ENCODE measurements at places on chromosomes 5 and 9.
A peak's percentile ranks its signal among the peaks of the same experiment; 100 is the strongest.

DNA sequence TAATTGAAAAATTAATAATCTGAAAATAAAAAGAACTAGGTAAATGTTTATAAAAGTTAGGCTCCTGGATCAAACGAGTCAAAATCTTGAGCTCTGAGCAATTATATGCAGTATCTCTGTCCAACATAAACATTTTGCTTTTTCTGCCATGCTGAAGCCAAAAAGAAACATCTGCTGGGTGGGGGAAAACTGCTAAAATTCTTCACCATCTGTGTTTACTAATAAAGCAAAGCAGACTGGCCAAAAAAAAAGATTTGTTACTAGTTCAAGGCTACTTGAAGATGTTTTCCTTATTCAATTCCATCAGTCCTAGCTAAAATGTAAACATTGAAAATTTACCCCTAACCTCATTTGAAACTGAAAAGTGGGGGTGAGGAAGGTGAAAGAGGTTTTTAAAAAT, 29.7 kb downstream of the GTF3C4 start:
- DNase-seq: no peak

DNA sequence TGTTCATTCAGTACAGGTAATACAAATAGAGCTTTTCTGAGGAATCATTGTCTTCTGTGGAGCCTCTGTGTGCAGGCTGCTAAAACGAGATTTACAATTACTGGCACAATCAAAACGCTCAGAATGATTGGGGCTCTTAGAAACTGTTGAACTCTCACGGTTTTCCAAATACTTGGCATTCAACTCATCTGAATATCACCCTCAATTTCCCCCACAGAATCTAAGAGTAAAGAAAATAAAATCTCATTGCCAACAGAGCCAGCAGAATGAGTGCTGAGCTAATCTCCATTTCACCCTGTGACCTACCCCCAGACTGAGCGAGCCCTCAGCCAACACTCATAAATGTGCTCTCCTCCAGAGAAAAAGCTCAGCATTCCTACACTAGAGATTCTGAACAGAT, 35.3 kb upstream of the TMED7 start:
- DNase-seq: no peak

- no peak for DNase-seq
Measured at GRCh38 chr9:19464061-19464763, 55.4 kb downstream of the ACER2 start.

- DNase-seq: no peak
Measured at GRCh38 chr9:106878934-106879333, 16.0 kb downstream of the ZNF462 start.

DNA sequence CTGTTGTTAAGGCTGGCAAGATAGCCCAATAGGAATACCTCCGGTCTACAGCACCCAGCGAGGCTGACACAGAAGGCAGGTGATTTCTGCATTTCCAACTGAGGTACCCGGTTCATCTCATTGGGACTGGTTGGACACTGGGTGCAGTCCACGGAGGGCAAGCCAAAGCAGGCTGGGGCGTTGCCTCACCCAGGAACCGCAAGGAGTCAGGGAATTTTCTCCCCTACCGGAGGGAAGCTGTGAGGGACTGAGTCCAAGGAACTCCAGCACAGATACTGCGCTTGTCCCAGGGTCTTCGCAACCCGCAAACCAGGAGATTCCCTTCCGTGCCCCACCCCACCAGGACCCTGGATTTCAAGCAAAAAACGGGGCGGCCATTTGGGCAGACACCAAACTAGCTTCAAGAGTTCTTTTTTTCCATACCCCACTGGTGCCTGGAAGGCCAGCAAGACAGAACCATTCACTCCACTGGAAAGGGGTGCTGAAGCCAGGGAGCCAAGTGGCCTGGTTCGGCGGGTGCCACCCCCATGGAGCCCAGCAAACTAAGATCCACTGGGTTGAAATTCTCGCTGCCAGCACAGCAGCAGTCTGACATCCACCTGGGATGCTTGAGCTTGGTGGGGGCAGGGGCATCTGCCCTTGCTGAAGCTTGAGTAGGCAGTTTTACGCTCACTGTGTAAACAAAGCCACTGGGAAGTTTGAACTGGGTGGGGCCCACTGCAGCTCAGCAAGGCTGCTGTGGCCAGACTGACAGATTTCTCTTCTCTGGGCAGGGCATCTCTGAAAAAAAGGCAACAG, 647.2 kb downstream of the BNC2 start:
- no peak for DNase-seq

GRCh38 chr5:118776755-118777154, 211.6 kb downstream of the DTWD2 start:
- DNase-seq: no peak

DNA sequence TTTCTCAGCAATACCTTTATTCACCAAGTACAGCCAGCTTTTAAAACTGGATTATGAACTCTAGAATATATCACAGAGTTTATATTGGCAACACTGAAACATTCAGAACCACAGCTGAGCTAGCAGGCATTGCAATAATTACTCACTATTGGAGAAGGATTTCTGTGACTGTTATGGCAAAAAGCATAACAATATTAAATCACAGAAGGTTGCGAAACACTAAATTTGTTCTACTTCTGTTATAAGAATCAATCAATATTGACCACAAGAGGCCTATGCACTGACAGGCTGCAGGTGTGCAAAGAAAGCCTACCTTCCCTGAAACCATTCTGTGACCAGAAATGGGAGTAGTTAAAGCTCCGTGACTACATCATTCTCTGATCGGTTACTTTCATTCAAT, 59.2 kb downstream of the AP3B1 start:
- DNase-seq: no peak

DNA sequence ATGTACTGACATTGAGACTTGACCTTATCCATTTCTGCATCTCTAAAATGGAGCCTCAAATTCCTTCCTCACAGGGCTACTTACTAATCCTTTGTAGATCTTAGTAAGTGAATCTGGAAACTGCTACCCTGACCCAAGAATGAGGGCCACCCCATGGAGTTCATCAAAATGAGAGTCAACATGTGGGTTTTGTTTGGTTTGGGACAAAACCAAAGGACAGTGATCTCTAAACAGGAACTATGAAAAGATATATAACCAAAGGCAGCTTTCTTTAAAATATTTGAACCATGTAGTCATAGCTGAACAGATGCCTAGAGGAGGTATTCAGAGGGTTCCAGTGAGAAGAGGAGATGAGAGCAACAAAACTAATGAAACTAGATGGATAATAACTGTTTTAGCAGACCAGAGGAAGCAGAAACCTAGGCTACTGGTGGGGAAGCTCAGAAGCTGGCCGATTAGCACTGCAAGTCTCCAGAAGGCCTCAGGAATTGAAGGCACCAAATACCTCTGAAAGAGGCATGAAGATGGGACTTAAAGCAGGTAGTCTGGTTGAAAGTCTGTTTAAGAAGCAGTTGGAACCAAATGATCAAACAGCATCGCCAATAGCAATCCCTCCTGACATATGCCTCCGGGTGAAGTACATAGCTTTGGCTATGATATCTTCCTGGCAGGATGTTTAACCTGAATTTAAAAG, 45.8 kb downstream of the THOC3 start:
- DNase-seq: no peak

GRCh38 chr9:83130541-83130940, 67.6 kb upstream of the RASEF start:
- no peak for DNase-seq

GRCh38 chr9:101791938-101792337, 53.5 kb upstream of the GRIN3A start:
- no peak for DNase-seq

GRCh38 chr9:112574008-112574407, 87.4 kb downstream of the KIAA1958 start:
- DNase-seq: no peak

DNA sequence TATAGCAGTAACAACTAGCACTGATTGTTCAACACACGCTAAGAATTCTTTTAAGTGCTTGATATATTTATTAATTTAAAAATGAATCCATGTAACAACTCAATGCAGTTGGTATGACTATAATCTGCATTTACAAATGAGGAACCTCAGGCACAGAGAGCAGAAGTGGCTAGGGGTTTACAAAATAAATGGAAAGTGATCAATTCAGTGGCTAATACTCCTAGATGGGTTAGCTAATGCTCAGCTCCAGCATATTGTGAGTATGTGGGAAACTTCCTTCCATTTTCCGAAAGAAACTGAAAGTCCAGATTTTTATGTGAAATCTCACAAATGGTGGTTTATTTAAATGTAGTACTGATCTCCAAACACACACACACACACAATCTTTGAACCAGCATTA, 128.0 kb downstream of the RFX3 start:
- DNase-seq: peak; percentile 53

DNA sequence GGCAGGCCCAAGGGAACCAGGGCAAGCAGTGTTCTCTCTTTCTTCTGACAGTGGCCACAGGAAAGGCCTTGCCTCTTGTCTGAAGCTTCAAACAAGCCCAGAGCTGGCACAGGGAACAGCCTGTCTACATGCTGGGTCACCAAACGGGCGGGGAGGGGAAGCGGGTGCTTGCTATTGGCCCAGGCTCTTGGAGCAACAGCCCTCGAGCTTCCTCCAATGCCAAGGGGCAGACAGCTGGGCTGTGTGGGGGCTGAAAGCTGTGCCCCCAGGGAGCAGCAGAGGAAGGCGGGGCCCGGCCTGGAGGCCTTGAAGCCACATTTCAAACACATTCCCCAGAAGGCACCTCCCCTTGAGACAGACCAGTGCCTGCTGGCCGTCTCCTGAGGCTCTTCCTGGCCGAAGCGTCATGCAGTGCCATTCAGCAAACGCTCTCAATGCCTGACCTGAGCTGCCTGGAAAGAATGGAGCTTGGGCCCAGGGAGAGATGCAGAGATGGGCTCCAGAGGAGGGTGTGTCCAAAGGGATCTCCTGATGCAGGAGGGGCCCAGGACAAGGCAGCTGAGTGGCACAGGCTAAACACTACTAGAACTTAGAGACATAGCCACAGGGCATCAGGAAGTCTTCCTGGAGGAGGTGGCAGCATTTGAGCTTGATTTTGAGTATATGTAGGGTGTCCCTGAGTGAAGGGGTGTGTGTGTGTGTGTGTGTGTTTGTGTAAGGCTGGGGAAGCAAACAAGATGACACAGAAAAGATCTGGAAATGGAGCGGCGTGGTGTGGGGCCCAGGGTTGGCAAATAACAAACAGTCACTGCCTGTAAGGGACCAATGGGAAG, 2.5 kb downstream of the FIBCD1 start:
- no peak for DNase-seq

- no peak for DNase-seq
Measured at GRCh38 chr5:83895860-83896259, 175.2 kb upstream of the HAPLN1 start.

DNA sequence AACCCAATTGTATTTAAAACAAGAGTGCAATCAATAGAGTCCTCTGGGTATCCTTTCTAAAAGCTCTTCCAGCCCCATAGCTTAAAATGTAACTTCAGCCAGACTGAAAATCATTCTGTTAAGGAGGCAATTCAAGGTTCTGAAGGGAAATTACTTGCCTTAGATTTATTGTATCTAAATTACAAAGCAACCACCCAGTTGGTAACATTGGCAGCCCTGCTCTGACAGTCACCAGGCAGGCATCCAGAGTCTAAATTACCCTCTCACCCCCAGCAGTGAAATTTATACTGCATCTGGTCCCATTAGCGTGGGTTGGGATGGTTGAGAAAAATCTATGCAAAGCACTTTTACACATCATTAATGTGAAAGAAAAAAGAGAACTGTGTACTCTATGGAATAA, 514.7 kb downstream of the MTRR start:
- no peak for DNase-seq

- DNase-seq: no peak
Measured at GRCh38 chr5:55151923-55152842, 7.8 kb upstream of the GPX8 start.

- no peak for DNase-seq
Measured at GRCh38 chr5:124790895-124791732, 44.7 kb upstream of the ZNF608 start.

DNA sequence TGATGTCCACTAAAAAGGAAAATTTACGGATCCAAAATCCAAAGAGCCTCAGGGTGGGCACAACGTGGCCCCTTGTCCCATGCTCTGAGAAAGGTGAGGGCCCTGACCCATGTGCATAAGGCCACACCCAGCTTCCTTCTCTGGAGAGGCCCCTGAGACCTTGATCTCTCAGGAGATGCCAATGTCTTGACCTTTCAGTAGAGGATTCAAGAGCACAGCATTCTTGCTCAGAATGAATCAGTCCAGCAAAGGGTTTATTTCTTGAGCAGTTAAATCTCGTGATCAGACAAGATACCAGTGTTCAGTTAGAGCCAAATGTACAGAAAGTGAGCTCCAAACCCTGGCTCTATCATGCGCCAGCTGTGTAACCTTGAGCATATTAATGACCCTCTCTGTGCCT, 115.9 kb upstream of the DAPK1 start:
- DNase-seq: no peak

GRCh38 chr9:79980432-79980831, 408.7 kb downstream of the TLE4 start:
- DNase-seq: no peak

- no peak for DNase-seq
Measured at GRCh38 chr9:109381011-109381729, 60.3 kb upstream of the EPB41L4B start.

GRCh38 chr9:92790542-92791527, 26.2 kb upstream of the BICD2 start:
- DNase-seq: peak; percentile 84

DNA sequence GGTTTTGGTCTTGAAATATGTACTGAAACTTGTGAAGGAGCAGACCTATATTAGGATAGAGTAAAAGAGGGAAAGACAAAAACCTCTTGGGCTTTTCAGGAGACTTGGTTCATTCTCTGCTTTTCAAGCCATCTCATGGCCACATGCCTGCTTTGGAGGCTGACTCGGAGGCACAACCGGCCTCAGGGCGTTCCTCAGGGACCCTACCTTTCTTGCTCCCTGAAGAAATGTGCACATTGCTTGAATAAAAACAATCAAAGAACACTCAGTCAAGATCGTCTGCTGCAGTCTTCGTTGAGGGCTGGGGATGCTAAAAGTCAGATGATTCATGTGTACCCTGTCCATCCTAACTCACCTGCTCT, 994 bp downstream of the IRGM start:
- DNase-seq: no peak

GRCh38 chr9:124372038-124372437, 43.2 kb downstream of the PSMB7 start:
- no peak for DNase-seq

DNA sequence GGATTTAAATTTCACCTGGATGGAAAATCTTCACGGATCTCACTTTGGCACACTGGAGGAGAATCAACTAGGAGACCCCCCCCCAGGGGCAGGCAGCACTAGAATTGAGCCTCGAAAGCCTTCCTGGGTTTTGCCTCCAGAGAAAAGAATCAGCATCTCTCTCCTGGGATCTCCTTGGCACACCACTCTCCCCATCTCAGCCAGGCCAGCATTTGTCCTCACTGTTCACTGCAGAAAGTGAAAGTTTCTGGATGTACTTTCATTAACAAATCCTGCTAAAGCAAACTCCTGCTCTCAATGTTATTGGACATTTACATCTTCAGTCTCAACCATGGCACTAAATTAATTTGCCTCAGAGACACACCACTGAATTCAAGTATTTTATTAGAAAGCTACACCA, 312.2 kb downstream of the SLIT3 start:
- no peak for DNase-seq

DNA sequence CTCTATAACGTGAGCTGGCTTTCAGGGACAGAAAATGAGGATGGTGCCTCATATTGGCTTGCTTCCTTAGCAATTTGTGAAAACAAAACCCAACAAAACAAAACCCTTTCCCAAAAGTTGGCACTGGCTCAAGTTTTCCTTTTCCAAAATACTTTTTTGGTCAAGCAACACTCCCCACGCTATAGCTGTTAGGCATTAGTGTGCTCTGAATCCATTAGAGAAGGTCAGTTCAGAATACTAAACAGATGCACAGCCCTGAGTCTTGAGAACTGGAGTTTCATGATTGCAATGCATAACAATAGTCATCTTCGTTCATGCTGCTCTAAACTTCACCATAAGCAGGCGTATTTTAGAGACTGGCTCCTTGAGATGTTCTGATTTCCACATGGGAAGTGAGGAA, 172.0 kb upstream of the KLF9 start:
- no peak for DNase-seq

Measured in suppressor macrophage (primary cell).